ENCODE measurements at places on chromosomes 7 and 10.

DNA sequence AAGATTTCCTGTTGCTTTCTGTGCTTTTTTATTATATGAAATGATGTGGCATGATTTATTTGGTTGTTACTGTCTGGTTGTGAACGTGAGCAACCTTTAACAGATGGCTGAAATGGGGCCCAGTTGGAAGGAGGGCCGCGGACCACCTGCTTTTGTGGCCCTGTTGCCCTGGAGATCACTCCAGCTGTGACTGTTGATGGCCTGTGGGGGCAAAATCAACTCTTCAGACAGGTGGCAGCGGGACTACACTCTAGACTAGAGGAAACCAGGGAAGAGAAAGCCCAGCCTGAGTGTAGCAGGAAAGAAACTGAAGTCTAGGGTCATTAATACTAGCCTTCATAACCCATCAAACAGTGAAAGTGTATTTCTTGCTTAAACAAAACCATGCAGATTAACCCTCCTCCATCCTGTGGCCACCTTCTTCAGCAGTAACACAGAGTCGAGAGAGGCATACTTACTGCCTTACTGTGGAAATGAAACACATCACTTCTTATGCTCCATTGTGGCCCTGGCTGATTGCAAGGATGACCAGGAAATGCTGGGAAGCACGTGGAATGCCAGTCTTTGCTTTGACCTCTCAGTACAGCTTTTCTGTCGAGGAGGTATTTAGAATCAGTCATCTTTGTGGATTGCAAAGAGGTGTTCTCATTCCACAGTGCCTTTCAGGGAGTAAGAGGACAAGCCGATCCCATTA, 80.5 kb downstream of the CCNY start:
- DNase-seq: no peak

- no peak for DNase-seq
Measured at GRCh38 chr10:120761951-120762350, 89.2 kb upstream of the WDR11 start.

DNA sequence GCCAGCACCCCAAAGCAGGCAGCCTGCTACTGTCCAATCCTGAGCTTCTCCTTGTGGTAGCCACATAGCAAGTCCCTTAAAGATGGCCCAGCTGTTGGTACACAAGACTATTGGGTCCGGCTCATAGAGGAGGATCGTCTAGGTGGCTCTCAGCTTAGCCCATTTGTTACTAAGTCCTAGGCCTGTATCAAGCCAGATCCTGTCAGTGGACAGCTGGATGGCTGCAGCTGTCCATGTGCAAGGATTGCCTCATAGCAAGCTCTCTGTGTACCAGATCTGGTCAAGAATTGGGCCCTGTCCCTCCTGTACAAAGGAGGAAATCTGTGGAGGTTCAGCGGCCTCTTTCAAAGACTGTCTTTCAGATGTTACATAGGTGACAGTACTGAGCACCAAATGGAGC, 12.2 kb upstream of the TMEM168 start:
- no peak for DNase-seq

DNA sequence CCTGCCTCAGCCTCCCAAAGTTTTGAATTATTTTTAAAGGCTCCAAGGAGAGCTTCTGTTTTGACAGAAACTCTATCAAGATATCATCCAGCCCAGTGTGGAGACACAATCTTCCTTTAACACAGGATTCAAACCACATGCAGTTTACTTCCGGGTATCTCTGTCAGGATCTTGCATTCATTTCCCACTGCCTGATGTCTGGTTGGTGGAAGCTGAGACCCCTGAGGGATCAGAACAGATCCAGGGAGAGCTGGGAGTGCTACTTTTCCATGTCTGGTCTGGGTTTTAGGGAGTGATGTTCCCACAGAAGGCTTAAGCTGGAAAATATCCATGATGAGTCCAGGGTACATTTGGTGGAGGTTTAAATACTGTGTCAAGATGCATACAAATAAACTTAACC, 16.7 kb downstream of the PTPRE start:
- no peak for DNase-seq

DNA sequence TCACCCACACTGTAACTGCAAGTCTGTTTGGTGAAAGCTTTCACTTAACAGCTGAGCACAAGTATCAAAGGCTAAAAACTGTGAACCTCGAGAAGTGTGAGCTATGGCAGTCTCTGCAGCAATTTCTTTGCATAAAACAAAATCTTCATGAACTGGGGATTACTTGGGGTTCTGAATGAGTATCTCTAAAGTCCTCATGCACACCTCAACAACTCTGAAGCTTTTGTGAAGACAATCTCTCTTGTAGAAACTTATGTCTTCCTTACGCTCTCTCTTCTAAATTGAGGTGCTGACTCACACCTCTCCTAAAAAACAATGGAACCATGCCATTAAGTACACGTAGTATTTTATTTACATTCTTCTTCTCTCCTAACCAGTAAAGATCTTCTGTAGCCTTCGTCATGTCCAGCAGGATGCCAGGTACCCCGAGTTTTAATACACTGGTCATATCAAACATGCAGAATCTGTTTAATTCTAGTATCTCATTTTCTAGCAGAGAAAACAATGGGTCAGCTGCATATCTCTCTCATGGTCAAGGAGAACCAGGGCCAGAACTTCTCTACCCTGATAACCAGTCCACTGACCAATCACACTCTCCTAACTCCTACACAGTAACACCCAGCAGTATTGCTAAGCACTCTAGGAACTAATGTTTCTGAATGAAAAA, 76.9 kb downstream of the UBE2H start:
- DNase-seq: no peak

- no peak for DNase-seq
Measured at GRCh38 chr7:12961910-12962480, 274.6 kb downstream of the ARL4A start.

- no peak for DNase-seq
Measured at GRCh38 chr10:91785830-91786229, 12.4 kb upstream of the TNKS2 start.

DNA sequence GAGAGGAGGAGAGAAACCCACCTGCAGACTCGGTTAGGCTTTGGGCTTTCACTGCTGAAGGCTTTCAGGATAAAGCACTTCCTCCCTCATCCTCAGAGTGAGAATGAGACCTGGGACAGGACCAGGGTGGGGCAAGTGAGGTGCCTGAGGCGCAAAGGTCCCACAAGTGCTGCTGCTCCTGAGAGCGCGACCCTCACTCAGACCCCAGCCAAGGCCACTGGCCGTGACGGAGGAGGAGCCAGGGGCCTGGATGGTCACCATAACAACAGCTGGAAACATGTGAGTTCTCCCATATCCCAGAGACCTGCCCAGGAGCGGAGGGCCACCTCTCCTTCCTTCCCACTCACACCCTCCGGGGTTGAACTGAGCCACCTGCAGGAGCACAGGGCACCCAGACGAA, 46.9 kb upstream of the MKRN1 start:
- DNase-seq: no peak

- DNase-seq: no peak
Measured at GRCh38 chr10:22837351-22837750, 90.5 kb upstream of the ARMC3 start.

- no peak for DNase-seq
Measured at GRCh38 chr10:97708976-97709946, 4.3 kb upstream of the MARVELD1 start.

DNA sequence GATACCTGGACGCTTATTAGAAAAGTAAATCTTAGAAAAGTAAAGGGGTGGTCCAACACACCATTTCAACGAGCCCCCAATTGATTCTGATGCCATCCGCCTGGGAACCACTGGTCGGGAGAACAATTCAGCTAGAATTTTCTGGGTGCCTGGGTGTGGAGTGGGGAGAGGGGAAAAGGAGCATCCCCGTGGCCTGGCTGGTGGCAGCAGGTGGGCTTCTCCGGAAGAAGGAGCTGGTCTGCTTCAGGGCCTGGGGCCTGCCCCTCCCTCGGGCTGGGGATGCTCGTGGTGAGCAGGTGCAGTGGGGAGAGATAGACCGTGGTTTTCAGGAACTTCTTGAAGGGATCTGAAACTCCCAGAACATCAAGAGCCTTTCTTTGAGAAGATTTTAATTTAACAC, 39.9 kb upstream of the DUSP5 start:
- DNase-seq: no peak

DNA sequence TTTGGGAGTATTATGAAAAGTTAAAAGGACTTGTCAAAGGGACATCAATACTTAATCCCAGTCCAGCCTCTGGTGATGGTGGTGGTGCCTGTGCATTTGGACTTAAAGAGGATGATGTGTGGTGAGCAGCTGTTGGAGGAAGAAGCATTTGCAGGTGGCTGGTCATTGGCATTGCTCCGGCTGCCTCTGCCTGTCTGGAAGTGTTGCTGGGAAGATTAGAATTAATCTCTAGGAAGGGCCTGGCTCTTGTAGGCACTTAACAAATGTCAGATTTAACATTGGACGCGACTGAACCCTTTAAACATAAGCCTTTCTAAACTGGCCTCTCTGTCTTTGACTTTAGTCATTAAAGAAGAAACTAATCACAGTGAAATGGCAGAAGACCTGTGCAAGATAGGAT, 58.8 kb downstream of the FIGNL1 start:
- no peak for DNase-seq

DNA sequence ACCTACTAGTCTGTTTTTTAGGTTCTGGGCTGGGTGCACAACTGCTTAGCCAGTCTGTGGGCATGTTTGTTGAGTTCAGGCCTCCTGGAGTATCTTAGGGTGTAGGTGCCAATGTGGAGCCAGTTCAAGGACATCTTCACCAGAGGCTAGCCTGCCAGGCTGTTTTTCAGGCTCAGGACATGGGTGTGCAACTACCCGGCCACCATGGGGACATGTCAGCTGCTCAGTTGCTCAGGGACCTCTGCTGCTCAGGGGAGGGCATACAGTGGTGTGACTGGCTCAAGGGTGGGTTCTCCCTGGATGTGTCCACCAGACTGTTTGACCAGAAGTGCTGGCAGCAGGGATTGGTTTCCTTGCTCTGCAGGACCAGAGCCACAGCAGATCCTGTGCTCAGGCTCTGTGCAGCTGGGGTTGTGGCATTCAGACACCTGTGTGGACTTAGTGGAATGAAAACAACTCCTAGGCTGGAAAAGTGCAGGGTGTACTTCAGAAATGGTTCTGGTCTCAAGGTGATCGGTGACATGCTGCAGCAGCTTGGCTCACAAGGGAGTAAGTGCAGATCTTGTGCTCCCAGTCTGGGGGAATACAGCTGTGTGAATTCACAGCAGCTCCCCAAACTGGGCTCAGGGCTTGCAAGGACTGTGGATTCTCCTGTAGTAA, 44.8 kb downstream of the PALS2 start:
- DNase-seq: no peak

GRCh38 chr10:123790132-123790885, 101.3 kb downstream of the CPXM2 start:
- DNase-seq: no peak

- DNase-seq: no peak
Measured at GRCh38 chr10:124644771-124645415, 99.3 kb downstream of the FAM53B start.

- DNase-seq: no peak
Measured at GRCh38 chr7:66016131-66016461, 34.1 kb upstream of the GUSB start.

GRCh38 chr7:142957723-142958122, 4.4 kb downstream of the KEL start:
- DNase-seq: no peak
